ENCODE measurements at places on chromosomes 4 and X. TPM values are rescaled to one million over a fixed set of nuclear protein-coding genes. Genes with fewer than 3 reads are reported as not detected.

The GAGE12D gene
- not detected for total RNA-seq

The PAK3 gene
- total RNA-seq, result not detected

The CFAP99 gene
- total RNA-seq, result 0.05 TPM

The UGT2B15 gene
- 0.07 TPM for total RNA-seq

The PABPC5 gene
- total RNA-seq, result not detected

The NUP62CL gene
- total RNA-seq, result 14.8 TPM

The DDX53 gene
- total RNA-seq, result not detected

The SPCS3 gene
- 38.9 TPM for total RNA-seq

The CENPI gene
- total RNA-seq, result 12.9 TPM

The BMPR1B gene
- total RNA-seq, result 5.0 TPM

The GPRASP2 gene
- 5.9 TPM for total RNA-seq

The SHOX gene
- not detected for total RNA-seq

The CCNB3 gene
- 0.42 TPM for total RNA-seq

The POF1B gene
- total RNA-seq, result 3.3 TPM
